ENCODE measurements at places on chromosomes 6 and 20. TPM values are rescaled to one million over a fixed set of nuclear protein-coding genes. Genes with fewer than 3 reads are reported as not detected.

Gene MUCL3
- total RNA-seq: not detected

Gene ZSCAN26
- total RNA-seq: 7.2 TPM

Gene SLC22A7
- total RNA-seq: not detected

Gene LIN28B
- 7.9 TPM for total RNA-seq

Gene CAGE1
- 0.26 TPM for total RNA-seq

Gene RAD21L1
- not detected for total RNA-seq

Gene SYCP2
- total RNA-seq: 68.7 TPM

Gene TSBP1
- not detected for total RNA-seq

Gene NOTCH4
- total RNA-seq: 0.43 TPM

Gene LSM14B
- 143 TPM for total RNA-seq

Gene SLC26A8
- total RNA-seq: 1.4 TPM

Gene TAAR6
- not detected for total RNA-seq

Gene NFATC2
- 20.8 TPM for total RNA-seq

Gene OOEP
- not detected for total RNA-seq
